CD14-positive monocyte (primary cell): ENCODE measurements at places on chromosomes 6 and 20.

DNA sequence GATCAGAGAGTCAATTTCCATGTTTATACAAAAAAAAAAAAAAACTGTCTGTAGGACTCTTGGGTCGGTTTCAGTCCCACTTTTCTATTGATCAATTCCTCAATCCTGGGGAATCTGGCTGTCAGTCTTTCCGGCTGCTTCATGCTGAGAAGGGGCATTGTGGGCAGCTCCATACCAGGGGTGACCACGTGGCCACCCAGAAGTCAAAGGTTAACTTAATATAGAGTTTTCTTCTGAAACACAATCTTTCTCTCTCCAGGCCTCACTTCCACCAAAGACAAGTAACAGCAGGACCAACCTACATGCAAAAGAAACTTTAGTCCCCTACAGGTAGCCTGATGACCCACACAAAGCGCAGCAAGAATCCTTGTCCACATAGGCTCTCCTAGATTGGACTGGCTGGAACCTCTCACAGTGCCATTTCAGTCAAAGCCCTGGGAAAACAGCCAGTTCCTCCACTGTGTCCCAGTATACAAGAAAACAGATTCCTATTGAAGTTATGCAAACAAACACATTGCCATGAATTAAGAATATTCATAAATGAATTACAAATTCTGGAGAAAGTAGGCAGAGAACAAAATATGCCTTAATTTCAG lies 18.5 kb upstream of the SERPINB9 start:
- DNase-seq, result no peak

GRCh38 chr20:16488086-16488485 lies 85.2 kb downstream of the KIF16B start:
- DNase-seq, result no peak

DNA sequence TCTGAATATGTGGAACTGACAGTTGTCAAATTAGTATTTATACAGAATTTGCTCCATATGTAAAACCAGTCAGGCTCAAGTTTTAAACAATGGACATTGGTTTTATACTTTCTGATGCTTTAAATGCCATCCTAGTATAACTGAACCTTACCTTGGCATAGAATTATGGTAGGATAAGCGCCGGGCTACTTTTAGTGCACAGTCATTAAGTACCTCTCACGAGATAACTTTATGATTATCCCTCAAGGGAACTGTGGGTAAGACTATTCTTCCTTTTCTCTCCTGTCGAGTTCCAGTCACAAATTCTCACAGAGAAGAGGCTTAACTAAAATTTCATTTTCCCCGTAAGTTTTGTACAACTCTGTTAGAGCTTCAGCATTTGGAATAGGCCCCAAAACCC lies 110.6 kb upstream of the PTPRK start:
- no peak for DNase-seq

- no peak for DNase-seq
Observed at GRCh38 chr6:15079288-15079817, 166.5 kb upstream of the JARID2 start.

DNA sequence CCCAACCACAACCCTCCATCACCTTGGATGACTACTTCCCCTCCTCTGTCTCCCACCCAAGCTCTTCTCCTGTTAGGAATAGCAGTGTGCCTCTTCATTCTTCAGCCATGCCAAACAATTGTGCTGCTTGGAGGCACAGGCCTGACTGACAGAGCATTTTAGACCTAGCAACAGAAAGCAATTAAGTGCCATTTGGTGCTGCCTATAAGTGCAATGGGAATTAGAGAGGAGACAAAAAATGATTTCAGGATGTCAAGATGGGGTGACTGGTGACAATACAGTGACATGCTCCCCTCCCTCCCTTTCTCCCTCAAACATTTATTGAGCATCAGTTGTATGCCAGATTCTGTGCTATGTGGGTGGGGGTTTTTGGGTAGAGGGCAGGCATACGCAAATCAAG lies 322.6 kb upstream of the MOCS1 start:
- DNase-seq, result no peak

GRCh38 chr6:157194110-157194509 lies 129.2 kb downstream of the TMEM242 start:
- no peak for DNase-seq

GRCh38 chr20:33791959-33792597 lies 19.1 kb upstream of the CHMP4B start:
- DNase-seq, result peak; percentile 18

DNA sequence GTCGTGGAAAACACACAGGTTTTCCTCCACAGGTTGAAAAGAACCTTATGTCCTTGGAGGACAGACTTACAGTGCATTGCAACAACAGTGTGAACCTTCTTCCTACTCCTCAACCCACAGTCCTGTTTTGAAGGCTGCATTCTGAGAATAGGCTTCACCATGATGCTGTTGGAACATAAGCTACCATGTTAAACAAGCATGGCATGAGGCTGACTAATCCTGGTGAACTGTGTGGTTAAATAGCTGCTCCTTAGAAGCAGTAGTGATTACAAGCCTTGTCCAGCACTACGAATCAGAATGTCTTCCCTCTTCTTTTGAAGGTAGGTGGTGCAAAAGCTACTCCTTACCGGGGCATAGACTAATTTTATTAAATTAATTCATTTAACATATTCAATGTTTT lies 368.5 kb upstream of the EPHA7 start:
- no peak for DNase-seq

GRCh38 chr20:44732327-44732726 lies 13.3 kb upstream of the KCNK15 start:
- DNase-seq, result no peak

GRCh38 chr6:26604026-26604425 lies 7.3 kb downstream of the ABT1 start:
- DNase-seq, result no peak

DNA sequence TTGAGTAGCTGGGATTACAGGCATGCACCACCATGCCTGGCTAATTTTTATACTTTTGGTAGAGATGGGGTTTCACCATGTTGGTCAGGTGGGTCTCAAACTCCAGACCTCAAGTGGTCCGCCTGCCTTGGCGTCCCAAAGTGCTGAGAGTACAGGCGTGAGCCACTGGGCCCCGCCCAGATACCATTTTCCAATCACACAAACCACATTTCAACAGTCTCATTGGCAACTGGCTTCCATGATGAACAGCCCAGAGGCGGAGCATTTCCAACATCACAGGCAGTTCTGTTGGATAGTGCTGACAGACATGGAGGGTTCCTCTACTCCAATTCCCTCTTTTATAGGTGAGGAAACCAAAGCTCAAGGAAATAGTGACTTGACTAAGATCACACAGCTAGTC lies 43.9 kb upstream of the PLCB4 start:
- DNase-seq, result no peak

- no peak for DNase-seq
Observed at GRCh38 chr6:37903351-37904340, 84.1 kb downstream of the ZFAND3 start.

DNA sequence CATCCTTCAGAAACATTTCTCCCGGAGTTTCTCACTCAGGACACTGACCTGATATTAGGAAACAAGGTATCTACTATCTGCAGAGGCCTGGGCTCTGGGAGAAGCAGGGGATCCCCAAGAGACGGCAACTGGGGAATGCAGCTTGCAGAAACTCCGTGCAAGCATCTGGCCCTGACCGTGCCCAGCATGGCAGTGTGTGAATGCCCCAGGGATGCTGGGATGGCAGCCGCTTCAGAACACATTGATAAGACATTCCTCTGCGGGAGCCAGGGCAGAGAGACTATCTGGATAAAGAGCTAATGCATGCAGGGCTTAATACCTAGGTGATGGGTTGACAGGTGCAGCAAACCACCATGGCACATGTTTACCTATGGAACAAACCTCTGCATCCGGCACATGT lies 55.4 kb downstream of the NFATC2 start:
- no peak for DNase-seq

DNA sequence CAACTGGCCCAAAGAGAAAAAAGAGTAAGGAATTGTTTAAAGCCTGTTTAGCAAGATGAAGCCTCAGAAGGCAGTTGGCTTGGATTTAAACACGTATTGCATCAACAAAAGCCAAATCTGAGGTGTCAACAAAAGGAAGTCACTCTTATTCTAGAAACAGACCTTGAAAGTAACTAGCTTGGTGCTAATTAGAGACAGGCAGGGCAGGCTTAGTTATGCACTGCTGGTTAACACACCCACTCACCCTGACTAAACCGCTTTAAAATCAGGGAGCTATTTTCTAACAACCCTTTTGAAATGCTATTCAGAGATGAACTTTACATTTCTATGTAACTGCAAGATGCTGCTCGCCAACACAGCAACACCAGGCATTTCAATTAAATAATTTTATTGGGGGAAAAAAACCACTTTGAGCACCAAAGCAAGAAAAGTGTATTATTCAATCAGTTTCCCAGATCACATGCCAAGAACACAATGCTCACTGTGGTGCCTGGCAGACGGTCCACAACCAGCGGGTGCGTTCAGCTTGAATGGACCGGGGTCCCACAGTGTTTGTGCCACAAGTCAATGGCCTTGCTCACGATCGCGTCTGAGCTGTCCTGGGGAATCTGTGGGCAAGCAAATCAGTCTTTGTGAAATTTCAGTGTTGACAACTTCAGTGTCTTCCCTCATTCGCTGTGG lies 23.6 kb downstream of the TBC1D7 start:
- peak; percentile 31 for DNase-seq

DNA sequence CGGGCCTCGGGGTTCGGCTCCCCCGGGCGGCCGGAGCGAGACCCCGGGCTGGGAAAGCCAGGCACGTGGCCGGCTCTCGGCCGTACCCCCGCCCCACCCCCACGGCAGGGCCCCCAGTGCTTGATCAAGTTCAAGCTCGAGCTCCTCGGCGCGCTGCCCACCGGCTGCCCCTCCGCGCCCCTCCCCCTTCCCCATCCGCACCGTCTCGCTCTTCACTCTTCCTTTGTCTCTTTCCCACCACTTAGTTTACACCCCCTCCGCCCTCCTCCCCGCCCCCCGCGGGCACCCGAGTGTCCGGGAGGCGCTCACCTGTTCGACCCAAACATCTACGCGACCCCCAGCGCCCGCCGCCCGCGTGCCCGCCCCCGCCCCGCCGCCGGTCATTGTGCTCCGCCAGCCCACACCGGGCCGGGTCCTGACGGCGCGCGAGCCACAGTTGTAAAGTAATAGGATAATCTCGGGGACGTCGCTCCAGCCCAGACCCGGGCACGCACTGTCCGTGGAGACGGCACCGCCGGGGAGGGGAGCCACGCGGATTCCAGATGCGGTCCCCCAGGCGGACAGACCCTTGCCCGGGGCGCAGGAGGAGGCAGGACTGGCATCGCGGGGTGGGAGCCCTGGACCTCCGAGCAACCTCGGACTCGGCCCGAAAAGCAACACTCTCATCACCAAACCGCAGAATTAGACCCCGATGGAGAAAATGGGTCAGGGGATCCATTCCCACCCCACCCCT lies 100.7 kb downstream of the NOL4L start:
- no peak for DNase-seq

GRCh38 chr20:15542655-15543054 lies 1030.6 kb downstream of the KIF16B start:
- DNase-seq, result no peak

DNA sequence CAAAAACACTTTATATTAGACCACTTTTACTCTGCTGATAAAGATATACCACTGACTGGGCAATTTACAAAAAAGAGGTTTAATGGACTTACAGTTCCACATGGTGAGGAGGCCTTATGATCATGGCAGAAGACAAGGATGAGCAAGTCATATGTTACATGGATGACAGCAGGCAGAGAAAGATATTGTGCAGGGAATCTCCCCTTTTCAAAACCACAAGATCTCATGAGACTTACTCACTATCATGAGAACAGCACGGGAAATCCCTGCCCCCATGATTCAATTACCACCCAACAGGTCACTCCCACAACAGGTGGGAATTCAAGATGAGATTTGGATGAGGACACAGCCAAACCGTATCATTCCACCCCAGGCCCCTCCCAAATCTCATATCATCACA lies 1383.8 kb upstream of the MAP3K7 start:
- no peak for DNase-seq

DNA sequence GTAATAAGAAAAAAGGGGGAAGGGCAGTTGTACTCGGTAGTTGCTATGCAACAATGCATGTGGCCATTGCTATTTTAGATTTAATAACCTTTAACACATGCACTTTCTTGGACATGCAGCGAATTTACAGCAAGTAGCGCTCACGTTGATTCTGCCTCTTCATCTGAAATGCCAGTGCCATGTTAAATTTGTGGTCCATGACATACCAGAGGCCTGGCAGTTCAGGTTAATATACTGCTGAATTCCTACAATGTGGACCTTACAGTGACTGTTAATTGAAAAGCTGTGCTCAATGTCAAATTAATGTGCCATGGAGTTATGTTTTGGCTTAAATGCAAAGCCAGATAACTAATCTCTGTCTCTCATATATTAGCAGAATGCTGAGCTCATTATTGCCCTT lies 699.7 kb downstream of the DOK5 start:
- DNase-seq, result no peak

DNA sequence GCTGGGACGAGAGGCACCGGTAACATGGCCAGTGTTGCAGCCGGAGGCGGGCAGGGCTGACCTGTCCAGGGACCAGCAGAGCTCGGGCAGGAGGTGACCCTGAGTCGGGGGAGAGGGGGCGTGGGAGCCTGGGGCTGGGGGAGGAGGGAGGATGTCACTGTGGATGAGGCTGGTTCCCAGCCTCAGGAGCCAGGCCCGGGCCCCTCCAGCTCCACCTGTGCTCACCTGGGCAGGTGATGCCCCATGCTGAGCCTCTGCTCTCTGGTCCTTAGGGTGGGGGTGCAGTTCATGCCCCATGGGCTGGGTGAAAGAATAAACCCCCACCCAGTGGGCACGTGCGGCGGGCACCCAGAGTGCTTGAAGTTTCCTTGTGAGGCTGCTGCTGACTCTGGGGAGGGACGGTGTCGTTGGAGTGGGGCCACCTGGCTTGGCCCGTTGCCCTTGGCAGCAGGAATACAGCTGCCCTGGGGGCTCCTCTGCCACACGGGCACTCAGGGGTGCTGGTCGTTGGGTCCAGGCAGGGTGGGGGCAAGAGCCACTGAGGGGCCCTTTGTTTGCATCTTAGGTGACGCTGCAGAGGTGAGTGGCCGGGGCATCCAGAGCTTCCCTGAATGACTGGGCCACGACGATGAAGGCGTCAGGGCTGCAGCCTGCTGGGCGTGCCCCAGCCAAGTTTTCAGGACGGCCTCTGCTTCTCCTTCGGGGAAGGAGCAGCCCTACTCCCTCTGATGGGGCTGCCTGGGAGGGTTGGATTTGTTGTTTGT lies 24.7 kb upstream of the BHLHE23 start:
- DNase-seq, result no peak

DNA sequence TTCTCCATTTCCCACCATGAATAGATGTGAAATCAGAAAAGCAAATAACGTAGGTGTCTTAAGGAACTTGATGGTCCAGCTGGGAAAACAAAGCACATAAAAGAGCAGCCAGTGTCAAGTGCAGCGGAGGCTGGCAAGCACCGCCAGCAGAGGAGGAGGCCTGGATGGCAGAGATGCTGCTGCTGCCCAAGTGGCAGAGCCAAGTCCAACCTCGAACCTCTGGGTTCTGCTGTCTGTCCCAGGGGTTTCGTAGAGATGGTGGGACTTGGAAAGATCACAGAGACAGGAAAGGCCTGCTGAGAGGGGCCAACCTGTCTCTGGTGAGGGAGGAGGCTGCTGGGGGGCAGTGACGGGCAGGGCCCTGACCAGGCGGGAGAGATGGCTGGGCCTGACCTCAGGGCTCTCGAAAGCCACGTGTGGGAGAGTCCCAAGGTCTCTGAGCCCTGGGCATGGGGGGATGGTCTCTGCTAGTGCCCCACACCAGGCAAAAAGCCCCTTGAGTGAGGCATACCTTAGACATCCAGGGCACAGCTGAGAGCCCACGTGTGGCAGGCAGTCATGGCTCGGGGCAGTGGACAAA lies 77.3 kb downstream of the TCP11 start:
- no peak for DNase-seq
